ENCODE measurements at places on chromosomes 5 and 9.

GRCh38 chr5:71748360-71748759 is 29.3 kb downstream of the CARTPT start:
- no peak for DNase-seq

DNA sequence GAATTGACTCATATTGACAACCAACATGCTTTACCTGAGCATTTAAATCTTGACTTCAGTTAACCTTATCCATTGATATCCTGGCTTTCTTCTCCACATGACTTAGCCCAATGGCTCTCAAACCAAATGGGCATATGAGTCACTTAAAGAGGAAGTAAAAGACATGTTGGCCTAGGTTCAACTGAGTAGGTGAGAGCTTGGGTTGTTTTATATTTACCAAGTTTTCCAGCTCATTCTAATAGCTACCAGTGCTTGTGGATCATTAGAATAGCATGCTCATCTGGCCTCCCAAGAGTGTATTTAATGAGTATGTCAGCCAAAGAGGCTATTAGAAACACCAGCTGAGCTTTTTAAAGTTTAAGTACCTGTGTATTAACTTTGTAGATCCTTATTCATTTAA is 1049.0 kb downstream of the PTPRD start:
- no peak for DNase-seq

- DNase-seq: no peak
Measured at GRCh38 chr9:123911024-123911423, 18.9 kb downstream of the DENND1A start.

- no peak for DNase-seq
Measured at GRCh38 chr5:99272576-99272975, 343.8 kb upstream of the CHD1 start.

DNA sequence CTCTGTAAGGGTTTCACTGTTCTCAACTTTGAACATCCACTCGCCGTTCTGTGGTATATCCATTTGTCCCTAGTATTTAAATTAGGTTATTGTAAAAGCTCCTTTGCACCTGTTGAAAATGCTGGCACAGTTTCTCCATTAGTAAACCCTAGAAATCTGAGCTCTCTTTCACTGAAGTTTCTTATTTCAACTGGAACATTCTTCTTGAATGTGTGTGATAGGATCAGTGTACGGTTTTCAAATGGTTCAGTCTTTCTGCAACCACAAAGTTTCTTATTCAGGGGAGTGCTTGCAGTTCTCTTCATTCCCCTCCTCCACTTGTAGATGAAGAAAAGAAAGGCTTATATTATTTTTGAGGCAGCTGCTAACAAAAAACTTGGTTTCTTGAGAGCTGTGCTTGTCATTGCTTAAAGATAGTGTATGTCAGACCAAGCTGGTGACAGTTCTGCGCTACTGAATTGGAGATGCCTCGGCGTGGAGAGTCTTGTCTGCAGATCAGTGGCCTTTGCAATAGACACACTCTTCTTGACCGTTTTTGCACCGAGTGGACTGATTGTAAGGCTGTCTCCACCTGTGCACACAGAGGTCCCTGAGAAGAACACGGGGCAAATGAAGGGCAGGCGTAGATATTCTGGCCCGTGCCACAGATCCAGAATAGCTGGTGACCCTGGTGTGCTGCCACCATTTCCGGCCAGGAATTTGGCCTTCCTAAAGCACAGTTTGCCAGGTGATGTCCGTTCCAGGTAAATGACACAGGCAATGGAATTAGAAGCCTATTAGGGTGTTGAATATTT is 102.2 kb downstream of the TRIO start:
- DNase-seq: no peak

Measured in naive thymus-derived CD4-positive, alpha-beta T cell (primary cell).